ENCODE measurements at places on chromosomes 7 and 10. TPM values are rescaled to one million over a fixed set of nuclear protein-coding genes. Genes with fewer than 3 reads are reported as not detected.

DNA sequence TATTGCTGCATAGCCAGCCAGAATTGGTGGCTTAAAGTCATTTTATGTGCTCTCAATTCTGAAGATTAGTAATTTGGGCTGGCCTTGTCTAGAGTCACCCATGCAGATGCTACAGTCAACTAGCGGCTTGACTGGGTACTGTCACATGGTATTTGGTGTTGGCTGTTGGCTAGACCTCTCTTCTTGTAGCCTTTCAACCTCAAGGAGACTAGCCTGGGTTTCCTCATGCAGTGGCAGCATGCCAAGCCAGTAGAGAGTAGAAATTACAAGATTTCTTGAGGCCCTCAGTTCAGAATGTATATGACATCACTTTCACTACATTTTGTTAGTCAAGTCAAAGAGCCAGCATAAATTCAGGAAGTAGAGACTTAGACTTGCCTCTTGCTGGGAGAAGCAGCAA, 3.7 kb upstream of the ZNF800 start:
- peaks cover 13% of the 10 kb centered on the region for H3K4me1 ChIP-seq
- no peak overlapping the region for H3K4me3 ChIP-seq
- H3K27me3 ChIP-seq, result peaks cover 20% of the 10 kb centered on the region
- DNase-seq, result no peak

DNA sequence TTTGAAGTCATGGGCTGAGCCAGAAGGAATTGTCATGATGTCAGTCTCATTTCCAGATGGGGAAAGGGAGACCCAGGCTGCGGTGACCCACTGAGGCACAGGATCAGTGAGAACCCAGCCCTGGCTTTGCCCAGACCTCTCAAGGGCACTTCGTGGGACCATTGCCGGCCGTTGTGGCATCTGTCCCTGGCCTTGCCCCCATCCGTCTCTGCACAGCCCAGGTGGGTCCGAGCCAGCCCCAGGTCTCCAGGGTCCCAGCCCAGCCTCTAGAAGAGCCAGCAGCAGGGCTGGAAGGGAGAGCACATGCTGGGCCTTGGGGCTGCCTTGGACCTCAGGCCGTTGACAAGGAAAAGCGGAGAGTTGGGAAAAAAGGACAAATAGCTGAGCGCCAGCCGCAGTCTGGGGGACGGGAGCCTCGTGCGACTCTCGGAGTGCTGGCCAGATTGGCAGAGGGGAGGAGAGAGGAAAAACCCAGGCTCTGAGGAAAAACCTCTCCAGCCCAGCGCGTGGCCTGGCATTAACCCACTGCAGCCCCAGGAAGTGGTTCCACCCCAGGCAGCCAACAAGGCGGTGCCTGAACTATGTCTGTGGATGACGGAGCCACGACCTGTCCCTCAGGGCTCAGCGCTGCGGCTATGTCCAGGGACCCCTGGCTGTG, 30.2 kb downstream of the GRIFIN start:
- no peak for DNase-seq
- H3K4me3 ChIP-seq, result no peak overlapping the region
- H3K27me3 ChIP-seq, result peaks cover 4% of the 10 kb centered on the region
- H3K4me1 ChIP-seq, result peaks cover 10% of the 10 kb centered on the region
- H3K36me3 ChIP-seq, result no peaks in the 10 kb centered on the region

- no peak overlapping the region for H3K4me3 ChIP-seq
- peaks cover 63% of the 10 kb centered on the region for H3K27me3 ChIP-seq
- H3K36me3 ChIP-seq, result no peaks in the 10 kb centered on the region
- H3K27ac ChIP-seq, result no peak overlapping the region
- 0 out of 2 replicates have a peak, but pooled peaks cover 6% of the 10 kb centered on the region for H3K4me1 ChIP-seq
- no peak for DNase-seq
Measured at GRCh38 chr7:129149511-129149910, 5.0 kb downstream of the TSPAN33 start.

DNA sequence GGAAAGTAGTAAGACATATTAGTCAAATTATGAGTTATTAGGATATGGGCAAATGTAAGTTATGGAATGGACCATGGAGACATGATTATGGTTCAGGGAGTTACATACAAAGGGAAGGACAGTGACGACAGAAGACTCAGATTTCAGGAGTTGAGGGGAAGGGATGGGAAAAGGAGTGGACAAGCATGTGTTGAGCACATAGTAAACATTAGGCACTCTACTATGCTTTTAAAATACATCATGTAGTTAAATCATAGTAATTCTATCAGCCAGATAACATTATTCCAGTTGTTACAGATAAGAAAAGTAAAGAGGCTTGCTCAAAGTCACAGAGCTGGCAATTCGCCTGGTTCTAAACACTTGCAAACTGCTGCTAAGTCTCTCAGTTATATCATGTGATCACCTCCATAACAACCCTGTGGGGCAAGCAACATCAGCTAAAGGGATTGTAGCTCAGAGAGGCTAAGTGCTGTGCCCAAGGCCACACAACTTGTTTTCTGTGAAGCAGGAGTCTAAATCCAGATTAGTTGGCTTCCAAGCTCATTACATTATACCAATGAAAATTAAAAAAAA, 115.2 kb upstream of the MDFIC start:
- no peak overlapping the region for H3K4me3 ChIP-seq
- DNase-seq, result no peak
- H3K27me3 ChIP-seq, result no peaks in the 10 kb centered on the region
- H3K27ac ChIP-seq, result no peak overlapping the region
- no peaks in the 10 kb centered on the region for H3K4me1 ChIP-seq

DNA sequence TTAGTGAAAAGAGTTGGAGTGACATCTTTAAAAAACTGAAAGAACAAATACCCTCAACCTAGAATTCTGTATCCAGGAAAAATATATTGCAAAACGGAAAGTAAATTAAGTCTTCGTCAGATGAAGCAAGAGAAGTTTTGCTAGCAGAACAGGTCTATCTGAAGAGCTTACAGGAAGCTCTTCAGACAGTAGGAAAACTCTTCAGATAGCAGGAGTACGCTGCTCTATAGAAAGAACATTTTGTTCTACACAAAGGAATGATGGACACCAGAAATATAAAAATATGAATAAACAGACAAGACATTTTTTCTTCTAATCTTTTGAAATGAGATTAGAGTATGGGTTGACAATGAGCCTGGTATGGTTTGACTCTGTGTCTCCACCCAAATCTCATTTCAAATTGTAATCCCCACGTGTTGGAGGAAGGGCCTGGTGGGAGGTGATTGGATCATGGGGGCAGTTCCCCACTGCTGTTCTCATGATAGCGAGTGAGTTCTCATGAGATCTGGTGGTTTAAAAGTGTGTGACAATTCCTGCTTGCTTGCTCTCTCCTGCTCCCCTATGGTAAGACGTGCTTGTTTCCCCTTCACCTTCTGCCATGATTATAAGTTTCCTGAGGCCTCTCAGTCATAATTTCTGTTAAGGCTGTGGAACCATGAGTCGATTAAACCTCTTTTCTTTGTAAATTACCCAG, 567.3 kb downstream of the AUTS2 start:
- no peak for DNase-seq
- H3K36me3 ChIP-seq, result no peaks in the 10 kb centered on the region
- H3K4me1 ChIP-seq, result no peaks in the 10 kb centered on the region
- no peak overlapping the region for H3K27ac ChIP-seq
- no peak overlapping the region for H3K4me3 ChIP-seq

- peaks cover 42% of the 10 kb centered on the region for H3K36me3 ChIP-seq
- peaks cover 17% of the 10 kb centered on the region for H3K27me3 ChIP-seq
- DNase-seq, result no peak
- peaks cover 46% of the 10 kb centered on the region for H3K4me1 ChIP-seq
- peak overlapping the region; percentile 100 for H3K4me3 ChIP-seq
Measured at GRCh38 chr7:105015390-105015965, 1.5 kb downstream of the KMT2E start.

DNA sequence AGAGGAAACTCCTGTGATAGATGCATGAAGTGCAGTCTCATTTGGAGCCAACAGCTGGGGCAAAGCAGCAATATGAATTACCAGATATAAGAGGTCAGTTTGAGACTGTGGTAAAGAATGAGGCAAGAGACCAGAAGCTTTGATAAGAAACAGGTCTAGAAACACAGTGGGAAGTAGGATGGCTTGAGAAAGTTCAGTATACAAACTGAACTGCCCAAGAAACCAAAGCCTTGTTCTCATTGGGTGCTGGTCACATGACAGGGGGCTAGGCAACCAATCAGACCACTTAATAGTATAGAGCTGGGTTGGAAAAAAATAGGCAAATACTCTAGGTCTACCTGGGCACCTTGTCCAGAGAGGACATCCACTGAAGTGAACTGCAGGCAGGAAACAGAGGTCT, 46.2 kb upstream of the PLCE1 start:
- H3K27me3 ChIP-seq, result peaks cover 6% of the 10 kb centered on the region
- no peak for DNase-seq
- peaks cover 17% of the 10 kb centered on the region for H3K4me1 ChIP-seq
- peak overlapping the region; percentile 19 for H3K27ac ChIP-seq
- no peak overlapping the region for H3K4me3 ChIP-seq
- H3K36me3 ChIP-seq, result no peaks in the 10 kb centered on the region

DNA sequence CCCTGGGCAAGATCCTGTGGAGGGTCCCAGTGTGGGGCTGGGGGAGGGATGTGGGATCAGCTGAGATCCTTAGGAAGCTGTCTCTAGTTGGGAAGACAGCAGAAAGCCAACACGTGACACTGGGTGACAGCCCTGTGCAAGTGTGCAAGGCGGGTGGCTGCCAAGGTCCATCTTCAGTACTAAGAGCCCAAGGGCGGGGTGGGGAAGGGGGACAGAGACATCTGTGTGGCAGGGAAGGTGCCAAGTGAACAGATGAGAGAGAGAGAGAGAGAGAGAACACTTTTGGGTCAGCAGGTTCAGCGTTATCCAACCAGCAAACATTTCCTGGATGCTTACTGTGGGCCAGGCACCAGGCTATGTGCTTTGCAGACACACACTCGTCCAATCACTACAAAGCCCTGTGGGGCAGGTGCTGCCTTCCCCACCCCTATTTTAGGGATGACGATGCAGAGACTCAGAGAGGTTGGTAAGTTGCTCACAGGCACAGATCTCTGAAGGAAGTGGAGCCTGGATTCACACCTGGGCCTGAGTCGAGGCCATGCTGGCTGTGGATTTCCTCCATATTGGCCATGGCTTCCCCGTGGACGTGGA, 135.7 kb downstream of the GRK5 start:
- H3K4me1 ChIP-seq, result peaks cover 20% of the 10 kb centered on the region
- H3K36me3 ChIP-seq, result peaks cover 8% of the 10 kb centered on the region
- no peak overlapping the region for H3K27ac ChIP-seq
- peaks cover 11% of the 10 kb centered on the region for H3K27me3 ChIP-seq

DNA sequence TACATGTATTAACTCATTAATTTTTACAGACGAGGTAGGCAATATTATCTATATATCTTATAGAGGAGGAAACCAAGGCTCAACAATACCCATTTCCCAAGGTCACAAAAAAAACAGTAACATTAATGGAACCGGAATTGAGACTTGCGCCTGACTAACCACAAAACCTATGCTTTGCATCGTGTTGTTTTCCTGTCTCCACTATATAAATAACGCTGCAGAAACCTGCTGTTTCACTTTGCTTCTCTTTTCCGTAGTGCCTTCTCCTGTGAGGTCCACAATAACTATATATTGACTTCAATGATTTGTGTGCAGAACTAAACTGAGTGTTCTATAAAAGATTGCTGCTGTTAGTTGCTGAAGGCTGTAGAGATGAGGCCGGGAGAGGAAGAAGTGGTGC, 97.7 kb upstream of the RPA3 start:
- DNase-seq, result no peak
- no peaks in the 10 kb centered on the region for H3K27me3 ChIP-seq
- no peak overlapping the region for H3K4me3 ChIP-seq
- peaks cover 5% of the 10 kb centered on the region for H3K4me1 ChIP-seq
- H3K36me3 ChIP-seq, result no peaks in the 10 kb centered on the region

DNA sequence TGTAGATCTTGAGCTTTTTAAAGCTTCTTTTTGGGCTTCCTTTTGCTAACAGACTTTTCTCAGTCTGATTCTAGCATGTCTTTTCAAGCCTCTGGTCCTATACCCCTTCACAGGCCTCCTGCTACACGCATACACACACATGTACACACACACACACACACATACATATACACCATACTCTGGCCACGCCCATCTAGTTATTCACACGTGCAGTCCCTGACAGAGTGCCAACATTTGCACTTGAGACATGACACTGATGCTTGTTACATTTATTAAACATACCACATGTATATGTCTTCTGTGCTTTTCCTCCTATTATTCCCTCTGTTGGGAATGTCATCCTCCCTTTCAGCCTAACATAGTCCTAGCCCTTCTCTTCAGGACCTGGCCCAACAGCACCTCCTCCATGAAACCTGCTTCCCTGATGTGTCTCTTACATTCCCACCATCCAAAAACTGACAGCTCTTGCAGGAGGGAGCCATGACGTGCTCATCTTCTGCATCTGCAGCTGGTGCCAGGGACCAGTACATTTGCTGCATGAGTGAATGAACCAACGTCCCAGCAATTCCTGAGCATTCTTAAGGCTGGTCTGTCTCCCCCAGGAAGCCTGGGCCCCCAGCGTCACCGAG, 222.1 kb downstream of the ARHGAP12 start:
- no peak overlapping the region for H3K27ac ChIP-seq
- DNase-seq, result no peak
- 0 out of 2 replicates have a peak, but pooled peaks cover 1% of the 10 kb centered on the region for H3K27me3 ChIP-seq
- peaks cover 26% of the 10 kb centered on the region for H3K4me1 ChIP-seq
- H3K36me3 ChIP-seq, result peaks cover 33% of the 10 kb centered on the region
- H3K4me3 ChIP-seq, result no peak overlapping the region

GRCh38 chr10:7397049-7398035, 13.5 kb downstream of the SFMBT2 start:
- no peak for DNase-seq
- H3K27ac ChIP-seq, result no peak overlapping the region
- no peaks in the 10 kb centered on the region for H3K27me3 ChIP-seq
- no peaks in the 10 kb centered on the region for H3K4me1 ChIP-seq
- H3K4me3 ChIP-seq, result no peak overlapping the region
- H3K36me3 ChIP-seq, result no peaks in the 10 kb centered on the region

GRCh38 chr7:156220078-156220605, 407.9 kb upstream of the SHH start:
- DNase-seq, result no peak
- no peak overlapping the region for H3K4me3 ChIP-seq
- H3K27me3 ChIP-seq, result no peaks in the 10 kb centered on the region
- no peaks in the 10 kb centered on the region for H3K36me3 ChIP-seq
- no peak overlapping the region for H3K27ac ChIP-seq
- no peaks in the 10 kb centered on the region for H3K4me1 ChIP-seq

GRCh38 chr10:26169466-26169865, 47.1 kb upstream of the GAD2 start:
- peaks cover 2% of the 10 kb centered on the region for H3K27me3 ChIP-seq
- H3K4me1 ChIP-seq, result no peaks in the 10 kb centered on the region
- no peak overlapping the region for H3K27ac ChIP-seq
- no peak overlapping the region for H3K4me3 ChIP-seq

ALOX5 gene
- not detected for total RNA-seq

EN2 gene
- not detected for total RNA-seq

GPR158 gene
- not detected for total RNA-seq

CNPY1 gene
- not detected for total RNA-seq

WEE2 gene
- not detected for total RNA-seq

ST8SIA6 gene
- not detected for total RNA-seq

UNC5B gene
- total RNA-seq, result 5.2 TPM

NCF1 gene
- not detected for total RNA-seq
